ENCODE measurements at places on chromosomes 12 and 14.

- DNase-seq: no peak
Observed at GRCh38 chr12:128137140-128137539, 129.8 kb upstream of the TMEM132C start.

DNA sequence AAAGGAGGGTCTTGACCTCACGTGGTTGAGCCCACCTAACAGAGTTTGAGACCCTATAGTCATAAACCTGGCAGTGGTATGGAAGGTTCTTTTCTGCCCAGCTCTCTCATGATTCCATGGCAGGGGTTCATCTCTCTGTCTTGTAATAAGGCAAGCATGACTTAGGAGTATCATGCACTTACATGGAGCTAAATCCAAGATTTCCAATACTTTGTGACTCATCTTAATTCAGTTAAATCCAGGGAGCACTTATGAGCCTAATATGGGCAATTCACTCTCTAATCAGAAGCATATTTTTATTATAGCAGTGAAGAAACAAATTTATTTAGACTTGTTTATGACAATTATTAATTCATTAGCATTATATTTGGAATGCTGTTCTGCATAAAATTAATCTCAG, 131.8 kb upstream of the CPSF6 start:
- no peak for DNase-seq

- no peak for DNase-seq
Observed at GRCh38 chr14:48086516-48086915, 411.1 kb upstream of the MDGA2 start.

DNA sequence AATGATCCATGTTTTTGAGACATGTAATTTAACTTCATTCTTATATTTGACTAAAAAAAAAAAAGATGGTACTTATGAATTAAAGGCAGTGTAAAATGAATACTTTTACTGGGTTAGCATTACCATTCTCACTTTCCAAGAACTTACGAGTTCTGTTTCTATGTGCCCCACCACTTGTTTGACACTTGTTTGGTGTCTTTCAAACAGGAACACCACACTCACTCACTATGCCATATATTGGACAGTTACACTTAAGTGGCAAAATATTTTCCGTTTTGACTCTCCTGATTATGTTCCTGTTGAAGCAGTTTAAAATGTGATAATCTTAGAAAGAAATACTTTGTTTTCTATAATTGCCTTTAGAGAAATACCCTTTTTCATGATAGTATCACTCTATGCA, 56.6 kb upstream of the ATXN7L3B start:
- DNase-seq: no peak

GRCh38 chr14:45868377-45868776, 615.4 kb upstream of the MIS18BP1 start:
- no peak for DNase-seq

- DNase-seq: no peak
Observed at GRCh38 chr12:90897986-90898385, 57.0 kb downstream of the CCER1 start.

DNA sequence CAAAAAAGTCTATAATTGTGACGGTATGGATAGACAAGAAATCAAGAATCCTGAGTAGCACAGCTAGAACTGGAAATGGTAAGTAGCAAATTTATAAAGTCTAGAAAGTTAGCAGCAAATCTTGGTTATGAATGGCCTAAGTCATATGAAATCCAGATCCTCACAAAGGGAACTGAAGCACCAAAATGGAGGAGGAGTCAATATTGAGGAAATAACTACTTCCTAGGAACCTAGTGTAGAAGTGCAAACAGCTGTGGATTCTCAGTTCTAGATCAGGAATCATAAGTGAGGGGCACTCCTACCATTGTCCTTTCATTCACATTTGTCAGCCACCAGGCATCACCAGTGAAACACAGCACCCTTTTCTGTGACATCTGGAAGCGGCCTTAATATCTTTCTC, 202.2 kb upstream of the DCN start:
- DNase-seq: no peak

GRCh38 chr14:20440465-20440864, 4.5 kb upstream of the KLHL33 start:
- DNase-seq: no peak

DNA sequence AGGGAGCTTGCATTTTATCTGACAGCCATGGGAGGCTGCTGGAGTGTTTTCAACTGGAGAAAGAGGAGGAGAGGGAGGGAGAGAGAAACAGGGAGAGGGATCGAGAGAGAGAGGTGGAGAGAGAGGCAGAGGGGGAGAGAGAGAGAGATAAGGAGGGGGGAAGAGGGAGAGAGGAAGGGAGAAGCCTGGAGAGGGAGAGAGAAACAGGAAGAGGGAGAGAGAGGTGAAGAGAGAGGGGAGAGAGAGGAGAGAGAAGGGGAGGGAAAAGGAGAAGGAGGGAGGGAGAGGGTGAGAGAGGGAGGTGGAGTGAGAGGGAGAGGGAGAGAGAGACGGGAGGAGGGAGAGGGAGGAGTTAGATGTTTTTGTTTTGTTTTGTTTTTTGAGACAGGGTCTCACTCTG, 45.6 kb downstream of the DNAH10 start:
- no peak for DNase-seq

DNA sequence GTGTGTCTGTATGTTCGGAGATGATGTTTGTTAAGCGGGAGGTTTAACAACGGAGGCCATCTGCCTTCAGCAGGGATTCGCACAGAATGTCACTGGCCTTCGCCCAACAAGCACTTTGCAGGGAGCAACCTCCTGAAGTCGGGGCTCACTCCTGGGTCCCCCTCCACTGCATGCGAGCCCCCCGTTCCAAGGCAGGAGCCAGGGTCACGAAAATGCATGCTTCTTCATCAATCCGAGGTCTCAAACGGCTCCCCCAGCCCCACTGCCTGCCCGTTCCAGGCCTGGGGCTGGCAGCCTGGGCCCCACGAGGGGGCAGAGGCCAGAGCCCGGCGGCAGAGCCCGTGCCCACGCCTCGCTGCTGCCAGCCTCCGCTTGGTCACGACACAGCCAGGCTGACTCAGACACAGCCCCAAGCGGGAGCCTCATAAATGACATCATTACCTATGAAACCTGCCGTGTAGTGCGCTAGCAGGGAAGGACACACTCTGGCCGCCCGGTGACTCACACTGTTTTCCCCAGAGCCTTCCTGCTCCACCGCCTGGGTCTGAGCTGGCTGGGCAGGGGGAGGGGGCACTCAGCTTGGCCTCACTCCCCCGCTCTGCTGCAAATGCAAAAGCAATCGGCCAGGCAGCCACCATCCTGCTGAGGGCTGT, 169.5 kb upstream of the RTL1 start:
- DNase-seq: no peak

GRCh38 chr12:9367201-9367600, 159.0 kb upstream of the PZP start:
- DNase-seq: no peak

- no peak for DNase-seq
Observed at GRCh38 chr12:24363177-24363754, 413.8 kb upstream of the SOX5 start.

GRCh38 chr12:112005419-112006395, 7.3 kb downstream of the TMEM116 start:
- DNase-seq: no peak

DNA sequence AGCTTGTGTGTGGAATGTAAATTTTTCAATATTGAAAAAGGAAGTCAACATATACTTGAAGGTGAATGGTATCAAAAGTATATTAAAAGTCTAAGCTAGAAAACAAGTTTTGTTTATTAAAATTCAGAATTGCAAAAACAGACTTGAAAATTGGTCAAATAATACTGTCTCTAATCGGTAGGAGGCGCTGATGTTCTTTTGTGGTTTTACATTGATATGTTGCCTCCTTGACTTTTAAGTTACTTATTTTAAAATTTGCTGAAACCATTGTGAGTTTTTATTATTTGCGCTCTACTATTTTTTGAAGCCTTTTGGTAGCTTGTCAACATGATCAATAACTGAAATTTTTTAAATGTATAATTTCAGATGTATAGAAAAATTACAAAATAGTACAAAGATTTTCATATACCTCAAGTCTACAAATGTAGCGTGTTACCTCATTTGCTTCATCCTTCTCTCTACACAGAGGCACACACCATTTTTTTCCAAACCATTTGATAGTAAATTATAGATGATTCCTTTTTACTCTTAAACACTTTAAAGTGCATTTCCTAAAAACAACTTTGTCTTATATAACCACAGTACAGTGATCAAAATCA, 6.9 kb downstream of the RTRAF start:
- DNase-seq: no peak

GRCh38 chr14:105333613-105334364, 19.2 kb downstream of the PACS2 start:
- no peak for DNase-seq

- DNase-seq: no peak
Observed at GRCh38 chr14:103549361-103550311, 12.8 kb downstream of the BAG5 start.

DNA sequence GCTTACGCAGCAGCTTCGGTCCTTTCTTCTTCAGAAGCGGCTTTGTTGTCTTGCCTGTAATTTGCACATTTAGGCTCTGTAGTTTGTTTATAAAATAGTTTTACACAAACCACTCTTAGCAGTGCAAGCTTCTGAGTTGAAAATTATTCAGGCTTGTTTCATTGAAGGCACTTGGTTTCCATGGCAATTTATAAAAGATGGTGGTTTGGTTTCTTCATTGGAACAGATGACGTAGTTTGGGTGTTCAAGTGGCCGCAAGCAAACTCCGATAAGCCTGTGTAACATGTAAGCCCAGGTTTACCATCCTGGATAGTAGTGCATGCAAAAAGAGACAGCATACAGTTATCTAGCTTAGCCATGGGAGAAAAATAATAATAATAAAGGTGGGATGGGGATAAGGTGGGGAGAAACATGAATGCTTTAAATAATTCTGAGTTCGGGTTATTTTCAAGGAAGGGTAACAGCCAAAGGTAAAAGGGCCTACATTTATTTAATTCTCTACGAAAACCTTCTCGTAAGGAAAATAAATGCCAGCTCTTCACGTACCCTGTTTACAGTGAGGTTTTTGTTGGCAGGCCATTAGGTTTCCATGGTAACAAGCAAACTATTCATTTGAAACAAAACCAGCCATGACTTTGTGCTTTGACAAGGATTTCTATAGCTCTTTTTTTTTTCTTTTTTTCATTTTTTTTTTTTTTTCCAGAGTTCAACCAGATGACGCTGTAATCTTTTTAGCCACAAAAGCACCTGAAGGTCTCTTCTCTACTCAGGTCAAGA, 189.6 kb upstream of the RPL10L start:
- no peak for DNase-seq

DNA sequence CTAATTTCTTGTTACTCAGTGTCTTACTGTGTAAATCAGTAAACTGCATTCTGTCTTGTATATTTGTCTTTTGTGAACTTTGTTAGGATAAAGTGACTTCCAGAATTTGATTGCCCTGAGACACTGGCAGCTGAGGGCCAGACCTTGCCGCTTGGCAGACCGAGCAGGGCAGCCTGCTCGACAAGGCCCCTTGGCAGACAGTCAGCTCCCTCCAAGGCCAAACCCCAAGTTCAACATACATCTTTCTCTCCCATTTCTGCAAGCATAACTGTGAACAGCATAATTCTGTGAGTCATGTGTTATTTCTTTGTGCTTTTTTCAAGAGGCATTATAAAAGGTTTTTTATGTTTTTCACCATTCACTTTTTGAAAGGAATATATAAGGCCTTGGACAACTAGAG, 39.2 kb upstream of the BMAL2 start:
- no peak for DNase-seq

DNA sequence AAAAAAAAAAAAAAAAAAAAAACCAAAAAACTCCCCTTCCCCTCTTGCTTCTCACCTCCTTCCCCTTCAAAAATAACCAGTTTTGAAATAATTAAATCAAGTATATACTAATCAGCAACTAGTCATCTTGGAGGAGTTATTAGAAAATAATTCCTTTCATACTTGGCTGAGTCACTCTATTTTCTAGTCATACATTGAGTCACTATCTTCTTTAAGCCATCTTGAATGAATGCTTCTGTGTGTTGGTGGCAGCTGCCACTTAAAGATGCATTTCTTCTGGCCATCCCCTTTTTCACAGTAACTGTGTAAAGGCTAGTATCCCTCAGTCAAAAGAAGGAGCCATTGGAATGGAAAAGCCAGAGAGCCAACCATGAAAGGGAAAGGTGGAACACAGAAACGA, 84.2 kb upstream of the TMEM263 start:
- no peak for DNase-seq

DNA sequence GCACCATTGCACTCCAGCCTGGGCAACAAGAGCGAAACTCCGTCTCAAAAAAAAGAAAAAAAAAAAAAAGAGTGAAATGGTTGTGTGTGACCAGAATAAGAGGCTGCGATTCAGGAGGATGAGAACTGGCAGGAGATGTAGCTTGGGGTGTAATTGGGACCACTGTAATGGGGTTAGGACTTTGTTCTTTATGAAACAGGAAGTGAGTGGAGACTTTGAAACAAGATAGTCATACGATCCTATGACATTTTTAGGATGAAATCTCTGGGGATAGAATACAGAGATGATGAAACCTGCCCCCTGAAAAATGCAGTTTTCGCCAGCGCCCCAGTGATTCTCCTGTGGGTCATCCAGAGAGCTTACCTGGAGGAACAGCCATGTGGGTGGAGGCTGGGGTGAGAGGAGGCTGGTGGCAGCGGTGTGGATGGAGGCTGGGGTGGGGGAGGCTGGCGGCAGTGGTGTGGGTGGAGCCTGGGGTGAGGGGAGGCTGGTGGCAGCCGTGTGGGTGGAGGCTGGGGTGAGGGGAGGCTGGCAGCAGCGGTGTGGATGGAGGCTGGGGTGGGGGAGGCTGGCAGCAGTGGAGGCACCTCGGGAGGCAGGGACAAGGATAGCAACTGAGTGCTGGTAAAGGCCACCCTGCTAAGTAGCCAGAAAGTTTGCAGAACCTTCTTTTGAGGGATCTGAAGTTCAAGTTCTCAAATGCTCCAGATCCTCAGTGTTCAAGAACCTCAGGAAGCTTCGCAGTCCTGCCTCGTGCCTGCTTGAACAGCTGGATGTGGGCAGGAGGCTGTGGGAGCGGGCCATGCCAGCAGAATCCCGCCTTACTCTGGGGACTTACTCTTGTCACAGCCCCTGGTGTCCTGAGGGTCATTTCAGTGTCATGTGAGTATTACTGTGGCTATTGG, 20.2 kb downstream of the FBXL14 start:
- no peak for DNase-seq

- no peak for DNase-seq
Observed at GRCh38 chr14:81295958-81296923, 75.5 kb upstream of the GTF2A1 start.

DNA sequence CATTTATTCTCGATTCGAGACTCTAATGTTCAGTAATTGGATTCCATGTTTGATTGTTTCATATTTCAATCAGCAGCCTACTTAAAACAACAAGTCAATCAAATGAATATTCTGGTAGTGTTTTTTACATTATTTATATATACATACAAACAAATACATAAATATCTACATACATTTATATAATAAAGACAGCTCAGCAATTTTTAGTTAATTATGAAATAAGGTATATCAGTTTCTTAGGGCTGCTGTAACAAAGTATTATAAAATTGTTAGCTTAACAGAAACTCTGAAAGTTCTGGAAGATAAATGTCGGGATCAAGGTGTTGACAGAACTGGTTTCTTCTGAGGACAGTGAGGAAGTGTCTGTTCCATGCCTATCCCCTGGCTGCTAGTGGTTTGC, 105.9 kb downstream of the MGST1 start:
- DNase-seq: no peak

GRCh38 chr12:51884676-51885229, 3.1 kb upstream of the ANKRD33 start:
- DNase-seq: no peak

All from stimulated activated CD4-positive, alpha-beta T cell treated with anti-CD3 and anti-CD28 coated beads, Interleukin-15, amount 100 ng/mL, for 1 hour (primary cell).